K562 (cell line): ENCODE measurements at places on chromosomes 3 and 15. TPM values are rescaled to one million over a fixed set of nuclear protein-coding genes. Genes with fewer than 3 reads are reported as not detected.

IL16 gene
- total RNA-seq: 16.0 and 16.8 TPM in 2 replicates

GREM1 gene
- total RNA-seq: 0.20 and 0.34 TPM in 2 replicates

SCAANT1 gene
- not detected in 2 replicates for total RNA-seq

NANOGP8 gene
- not detected in 2 replicates for total RNA-seq

GCSAM gene
- total RNA-seq: 0.04 TPM in 1 of 2 replicates, not detected in the other

ALPK3 gene
- 0.07 and 0.13 TPM in 2 replicates for total RNA-seq

SAMD7 gene
- total RNA-seq: not detected in 2 replicates

ESYT3 gene
- not detected in 2 replicates for total RNA-seq

LRTM1 gene
- not detected in 2 replicates for total RNA-seq

GABRR3 gene
- total RNA-seq: not detected in 2 replicates

TMCO5A gene
- not detected in 2 replicates for total RNA-seq

TUSC7 gene
- not detected in 2 replicates for total RNA-seq
